Activated CD4-positive, alpha-beta T cell treated with anti-CD3 and anti-CD28 coated beads for 24 hours (primary cell): ENCODE measurements at places on chromosomes 1 and 21.

DNA sequence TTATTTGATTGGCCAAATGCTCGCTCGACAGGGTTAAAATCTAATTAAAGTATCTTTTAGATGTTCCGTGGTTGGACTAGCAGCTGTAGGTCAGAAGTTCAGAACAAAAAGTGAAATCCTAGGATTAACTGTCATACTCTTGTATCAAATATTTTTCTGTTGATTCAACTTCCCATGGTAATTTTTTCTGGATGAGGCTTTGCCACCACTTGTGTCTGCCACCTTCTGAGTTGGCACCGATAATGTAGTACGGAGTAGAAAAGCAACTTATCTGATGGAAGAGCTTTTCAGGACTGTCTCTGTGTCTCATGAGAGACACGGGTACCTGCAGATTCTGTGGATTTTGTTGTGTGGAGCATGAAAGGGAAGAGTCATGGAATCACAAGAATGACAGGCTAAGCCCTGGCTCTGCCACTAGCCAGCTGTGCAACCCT lies 44.6 kb upstream of the CNN3 start:
- DNase-seq = no peak

GRCh38 chr1:170296642-170297041 lies 150.9 kb downstream of the NTMT2 start:
- DNase-seq = no peak

GRCh38 chr1:182752077-182752988 lies 37.2 kb upstream of the NPL start:
- DNase-seq = no peak

DNA sequence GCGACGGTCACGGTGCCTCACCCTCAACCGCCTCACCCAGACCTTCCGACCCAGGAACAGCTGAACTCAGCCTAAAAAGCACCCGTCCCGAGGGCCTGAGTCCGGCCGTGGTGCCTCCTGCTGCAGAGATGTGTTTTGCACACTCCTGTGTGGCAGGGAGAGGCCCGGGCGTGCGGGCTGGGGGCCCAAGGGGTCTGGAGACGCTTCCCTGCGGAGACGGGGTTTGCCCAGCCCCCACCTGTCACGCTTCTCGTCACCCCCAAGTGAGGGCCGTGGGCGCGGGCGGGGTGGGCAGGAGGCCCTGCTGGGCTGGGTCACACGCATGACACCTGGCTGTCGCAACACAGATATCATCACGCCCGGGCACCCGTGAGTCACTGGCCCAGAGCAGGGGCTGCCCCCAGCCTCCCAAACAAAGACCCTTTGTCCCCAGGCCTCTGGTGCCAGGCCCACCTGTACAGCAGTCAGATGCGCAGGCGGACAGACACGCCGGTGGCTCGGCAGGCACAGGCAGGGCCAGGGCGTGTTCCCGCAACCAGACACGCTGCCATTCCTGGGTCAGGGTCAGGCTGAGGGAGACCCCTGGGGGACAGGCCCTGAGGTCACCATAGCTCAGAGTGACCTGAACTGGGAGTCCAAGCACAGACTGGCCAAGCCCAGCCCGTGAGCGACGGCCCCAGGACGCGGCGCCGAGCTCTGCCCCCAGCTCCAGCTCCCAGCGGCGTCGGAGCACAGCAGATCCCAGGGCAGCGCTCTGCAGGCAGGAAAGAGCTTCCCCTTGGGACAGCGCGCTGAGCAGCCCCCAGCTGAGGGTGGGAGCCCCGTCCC lies 6.1 kb downstream of the B3GALT6 start:
- DNase-seq = no peak

DNA sequence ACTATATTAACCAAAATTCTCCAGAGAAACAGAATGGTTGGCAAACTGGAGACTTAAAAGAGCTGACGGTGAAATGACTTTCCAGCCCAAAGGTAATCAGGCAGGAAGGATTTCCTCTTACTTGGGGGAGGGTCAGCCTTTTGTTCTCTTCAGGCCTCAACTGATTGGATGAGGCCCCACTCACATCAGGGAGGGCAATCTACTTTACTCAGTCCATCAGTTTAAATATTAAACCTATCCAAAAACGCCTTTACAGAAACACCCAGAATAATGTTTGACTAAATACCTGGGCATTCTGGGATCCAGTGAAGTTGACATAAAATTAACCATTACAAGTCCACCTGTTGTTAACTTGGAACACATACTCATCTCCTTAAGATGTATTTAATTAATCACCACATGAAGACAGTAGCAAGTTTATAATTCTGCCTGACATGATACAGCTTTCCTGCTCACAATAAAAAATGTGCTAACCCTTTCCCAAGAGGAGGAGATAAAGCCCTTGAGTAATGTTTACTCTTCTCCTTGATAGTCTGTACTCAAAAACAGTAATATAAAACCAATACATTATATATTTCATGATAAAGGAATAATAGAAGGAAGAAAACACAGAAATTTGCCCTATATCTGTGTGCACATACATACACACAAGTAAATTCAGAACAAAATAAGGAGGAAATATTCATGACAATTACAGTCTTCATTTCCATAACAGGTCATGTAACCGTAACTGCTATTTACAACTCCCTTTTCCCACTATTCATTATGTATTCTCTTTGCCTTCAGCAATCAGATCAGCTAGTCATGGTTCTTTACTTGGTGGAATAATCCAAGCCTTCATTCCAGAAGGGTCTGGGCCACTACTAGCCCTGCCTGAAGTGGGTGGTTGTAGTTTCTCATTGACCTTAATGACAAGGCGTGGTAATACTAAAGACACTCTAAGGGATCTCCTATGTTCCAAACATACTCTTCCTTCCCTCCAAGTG lies 107.5 kb upstream of the RUNX1 start:
- DNase-seq = no peak

- DNase-seq = no peak
Observed at GRCh38 chr1:68959461-68960030, 462.7 kb upstream of the DEPDC1 start.

- DNase-seq = no peak
Observed at GRCh38 chr1:116465845-116466685, 93.0 kb downstream of the ATP1A1 start.

- DNase-seq = no peak
Observed at GRCh38 chr1:55146781-55147180, 68.4 kb downstream of the USP24 start.

GRCh38 chr1:15081102-15081501 lies 72.4 kb upstream of the TMEM51 start:
- DNase-seq = no peak

GRCh38 chr1:234705615-234706014 lies 95.6 kb upstream of the IRF2BP2 start:
- DNase-seq = no peak

- no peak for DNase-seq
Observed at GRCh38 chr1:170200621-170201397, 55.0 kb downstream of the NTMT2 start.

DNA sequence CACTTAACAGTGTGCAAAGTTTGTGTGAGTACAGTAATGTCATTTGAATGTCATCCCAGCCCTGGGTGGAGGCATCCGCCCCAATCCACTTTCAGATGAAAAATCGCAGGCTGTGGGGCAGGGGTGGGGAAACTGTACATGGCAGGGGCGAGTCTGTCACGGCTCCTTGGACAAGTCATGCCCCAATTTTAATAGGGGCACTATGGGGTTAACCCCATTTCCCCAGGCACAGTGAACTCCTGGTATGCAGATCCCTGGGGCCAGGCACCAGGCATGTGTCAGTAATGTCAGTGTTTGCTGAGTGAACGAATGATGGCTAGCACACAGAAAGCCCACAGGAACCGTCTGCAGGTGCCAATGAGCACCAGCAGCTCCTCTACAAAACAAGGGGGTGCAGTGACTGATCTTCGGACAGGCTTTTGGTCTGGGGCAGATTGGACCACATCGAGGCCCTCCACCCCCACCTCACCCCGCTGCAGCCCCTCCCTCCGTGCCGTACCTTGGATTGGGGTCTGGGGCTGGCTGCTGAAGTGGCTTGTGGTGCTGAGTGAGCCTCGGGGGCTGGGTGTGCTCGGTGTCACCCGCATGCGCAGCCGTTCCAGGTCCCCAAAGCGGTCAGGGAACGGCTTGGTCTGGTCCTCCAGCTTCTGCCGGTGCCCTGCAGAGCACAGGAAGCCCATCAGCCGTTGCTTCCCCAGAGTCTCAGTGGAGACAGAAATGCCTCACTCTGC lies 23.2 kb downstream of the RUNX3 start:
- no peak for DNase-seq

GRCh38 chr1:154454386-154455120 lies 47.5 kb upstream of the TDRD10 start:
- DNase-seq = no peak
